ENCODE measurements at places on chromosomes 12 and 14.

DNA sequence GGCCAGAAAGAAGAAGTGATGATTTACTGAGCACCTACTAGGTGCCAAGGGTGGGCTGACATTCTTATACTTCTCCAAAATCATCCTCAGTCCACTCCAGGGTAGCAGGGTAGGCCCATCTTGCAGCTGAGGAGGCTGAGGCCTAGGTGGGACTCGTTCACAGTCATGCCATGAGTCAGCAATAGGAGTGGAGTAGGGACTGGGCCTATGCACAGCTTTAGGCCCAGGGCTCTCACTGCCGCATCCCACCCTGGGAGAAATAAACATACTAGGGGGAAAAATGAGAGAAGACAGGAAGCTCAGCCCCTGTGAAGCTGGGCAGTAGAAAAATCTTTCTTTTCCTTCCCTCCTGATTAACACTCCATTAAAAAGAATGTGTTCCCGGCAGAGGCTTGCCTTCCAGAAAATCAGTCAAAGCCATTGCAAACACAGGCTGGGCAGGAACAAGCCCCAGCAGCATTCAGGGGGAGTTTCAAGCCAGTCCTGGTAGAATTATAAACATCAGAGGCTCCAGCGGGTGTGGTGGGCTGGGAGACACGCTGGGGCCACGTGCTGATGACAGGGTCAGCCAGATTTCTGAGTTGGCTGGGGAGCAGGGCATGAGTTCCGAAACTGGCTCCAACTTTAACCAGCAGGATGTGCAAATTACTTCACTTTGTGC, 1.8 kb downstream of the HSPB8 start:
- DNase-seq = no peak

DNA sequence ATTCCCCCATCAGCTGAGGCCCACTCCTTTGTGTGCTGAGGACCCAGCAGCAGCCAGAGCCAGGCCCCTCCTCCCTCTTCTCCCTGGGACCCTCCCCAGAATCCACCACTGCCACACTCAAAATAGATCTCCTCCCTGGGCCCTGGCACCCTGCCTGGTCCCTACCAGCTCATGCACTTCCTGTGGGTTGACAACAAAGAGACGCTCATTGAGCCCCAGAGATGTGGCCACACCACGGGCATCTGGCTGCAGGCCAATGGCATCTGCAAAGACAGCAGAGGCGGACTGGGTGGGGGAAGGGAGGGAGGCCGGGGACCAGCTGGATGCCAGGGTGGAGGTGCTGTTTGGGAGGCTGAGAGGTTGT, 16.0 kb upstream of the ENDOU start:
- DNase-seq = no peak

DNA sequence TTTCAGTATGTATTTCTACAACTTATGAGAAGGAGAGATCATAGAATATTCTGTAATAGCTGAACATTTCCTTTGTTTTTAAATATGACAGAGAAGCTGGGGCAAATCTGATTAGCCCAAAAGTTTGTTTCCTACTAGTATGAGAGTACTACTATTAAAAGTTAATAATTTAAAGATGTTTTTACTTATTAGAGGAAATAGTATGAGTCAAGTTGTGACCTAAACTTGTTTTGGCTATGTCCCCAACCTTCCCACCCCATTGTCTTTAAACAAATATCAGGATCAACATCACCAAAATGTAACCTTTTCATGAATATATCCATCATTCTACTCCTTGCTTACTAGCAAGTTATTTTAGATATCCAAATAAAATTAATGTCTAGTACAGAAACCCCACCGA, 10.5 kb downstream of the GNPNAT1 start:
- DNase-seq = no peak

GRCh38 chr12:54378796-54379397, 5.6 kb downstream of the ZNF385A start:
- DNase-seq = no peak

DNA sequence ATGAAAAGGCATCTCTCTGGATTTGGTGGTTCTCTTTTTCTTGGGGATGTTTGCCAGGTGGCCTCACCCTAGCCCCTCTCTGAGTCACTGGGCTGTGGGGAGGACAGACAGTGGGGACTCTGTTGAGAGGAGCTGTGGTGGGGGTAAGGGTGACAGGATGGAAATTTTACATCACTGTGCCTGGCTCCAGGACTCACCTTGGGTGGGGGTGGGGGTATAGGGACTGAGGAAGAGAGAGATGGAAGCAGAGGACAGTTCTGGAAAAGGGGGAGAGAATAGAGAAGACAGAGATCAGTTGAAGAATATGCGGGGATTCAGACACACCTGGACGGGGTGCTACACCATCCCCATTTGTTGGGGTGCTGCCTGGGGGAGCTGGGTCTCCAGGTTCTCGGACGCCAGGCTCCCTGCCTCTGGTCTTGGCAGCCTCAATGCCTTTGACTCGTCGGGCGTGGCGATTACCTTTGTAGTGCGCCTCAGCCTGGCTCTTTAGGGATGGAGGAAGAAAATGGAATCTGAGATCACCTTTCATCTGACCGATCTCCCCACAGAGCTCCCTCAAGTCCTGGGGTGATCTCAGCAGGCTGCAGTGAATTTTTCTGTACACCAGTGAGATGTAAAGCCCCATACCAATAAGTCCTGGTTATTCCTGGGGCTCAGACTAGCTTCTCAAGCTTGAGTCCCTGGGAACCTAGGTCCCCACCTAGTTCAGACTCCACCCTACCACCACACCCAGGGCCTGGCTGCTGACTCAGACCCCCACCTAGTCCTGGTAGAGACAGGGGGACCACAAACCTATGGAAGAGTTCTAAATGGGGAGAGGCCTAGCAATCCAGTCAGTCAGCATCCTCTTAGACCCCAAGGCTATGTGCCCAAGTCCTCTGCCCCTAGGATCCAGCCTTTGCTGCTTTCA, 9.6 kb upstream of the GPR84 start:
- no peak for DNase-seq

GRCh38 chr12:89707703-89708564, 704 bp downstream of the ATP2B1 start:
- DNase-seq = no peak

- no peak for DNase-seq
These were observed 51.9 kb upstream of the TBX3 start for GRCh38 chr12:114735680-114736374.

DNA sequence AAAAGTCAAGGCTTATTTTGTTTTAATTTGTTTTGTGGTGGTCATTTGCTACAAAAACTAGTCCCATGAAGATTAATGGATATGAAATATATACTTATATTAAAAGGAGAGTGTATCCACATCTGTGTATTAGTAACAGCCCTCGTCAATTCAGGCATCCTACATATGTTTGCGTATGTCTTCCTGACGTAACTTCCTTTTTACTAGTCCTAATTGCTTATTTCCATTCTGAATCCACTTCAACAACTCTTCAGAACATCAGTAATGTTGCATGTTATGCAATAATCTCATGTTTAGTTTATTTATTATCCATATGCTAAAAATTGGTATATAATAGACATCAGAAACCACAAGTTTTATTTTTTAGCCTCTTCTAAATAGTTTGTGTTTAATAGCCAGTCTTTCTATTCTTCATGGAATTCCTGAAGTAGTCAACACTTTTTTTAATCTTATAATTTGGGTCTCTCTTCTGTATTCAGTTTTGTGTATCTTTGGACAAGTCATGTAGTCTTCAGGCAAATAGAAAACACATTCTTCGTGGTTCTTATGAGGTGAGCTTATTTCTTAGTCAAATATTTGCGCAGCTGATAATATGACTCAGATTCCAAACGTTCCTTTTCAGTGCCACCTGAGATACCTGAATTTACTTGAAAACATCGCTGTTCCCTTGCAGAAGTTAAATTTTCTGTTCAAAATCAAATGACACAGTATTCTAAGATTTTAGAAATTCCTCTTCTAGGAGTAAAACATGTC, 268.6 kb downstream of the CCDC59 start:
- DNase-seq = no peak

- DNase-seq = no peak
These were observed 9.4 kb downstream of the SSPN start for GRCh38 chr12:26204612-26205289.

DNA sequence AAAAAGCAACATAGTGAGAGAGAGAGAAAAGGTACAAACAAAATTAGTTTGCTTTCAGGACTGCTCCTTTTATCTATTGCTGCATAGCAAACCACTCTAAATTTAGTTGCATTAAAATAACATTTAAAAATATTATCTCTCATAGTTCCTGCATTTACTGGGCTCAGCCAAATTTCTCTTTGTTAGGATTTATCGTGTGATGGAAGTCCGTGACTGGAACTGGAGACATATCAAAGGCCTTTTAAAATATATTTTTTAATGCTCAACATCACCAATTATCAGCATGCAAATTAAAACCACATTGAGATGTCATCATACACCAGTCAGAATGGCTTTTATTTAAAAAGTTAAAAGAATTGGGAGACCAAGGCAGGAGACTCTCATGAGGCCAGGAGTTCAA, 107.6 kb upstream of the SYT1 start:
- no peak for DNase-seq

DNA sequence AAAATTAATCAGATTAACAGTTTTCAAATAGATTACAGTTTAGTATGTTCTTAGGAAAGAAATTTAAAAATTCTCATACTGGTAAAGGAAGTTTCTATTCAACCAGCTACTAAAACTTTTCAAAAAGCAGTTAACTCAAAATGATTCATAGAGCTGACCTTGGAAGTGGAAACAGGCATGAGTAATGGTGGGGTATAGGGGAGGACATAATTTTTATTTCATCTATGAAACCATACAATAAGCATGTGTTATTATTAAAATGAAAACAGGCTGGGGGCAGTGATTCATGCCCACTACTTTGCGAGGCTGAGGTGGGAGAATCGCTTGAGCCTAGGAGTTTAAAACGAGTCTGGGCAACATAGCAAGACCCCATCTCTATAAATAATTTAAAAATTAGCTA, 73.0 kb downstream of the DNAI7 start:
- no peak for DNase-seq

DNA sequence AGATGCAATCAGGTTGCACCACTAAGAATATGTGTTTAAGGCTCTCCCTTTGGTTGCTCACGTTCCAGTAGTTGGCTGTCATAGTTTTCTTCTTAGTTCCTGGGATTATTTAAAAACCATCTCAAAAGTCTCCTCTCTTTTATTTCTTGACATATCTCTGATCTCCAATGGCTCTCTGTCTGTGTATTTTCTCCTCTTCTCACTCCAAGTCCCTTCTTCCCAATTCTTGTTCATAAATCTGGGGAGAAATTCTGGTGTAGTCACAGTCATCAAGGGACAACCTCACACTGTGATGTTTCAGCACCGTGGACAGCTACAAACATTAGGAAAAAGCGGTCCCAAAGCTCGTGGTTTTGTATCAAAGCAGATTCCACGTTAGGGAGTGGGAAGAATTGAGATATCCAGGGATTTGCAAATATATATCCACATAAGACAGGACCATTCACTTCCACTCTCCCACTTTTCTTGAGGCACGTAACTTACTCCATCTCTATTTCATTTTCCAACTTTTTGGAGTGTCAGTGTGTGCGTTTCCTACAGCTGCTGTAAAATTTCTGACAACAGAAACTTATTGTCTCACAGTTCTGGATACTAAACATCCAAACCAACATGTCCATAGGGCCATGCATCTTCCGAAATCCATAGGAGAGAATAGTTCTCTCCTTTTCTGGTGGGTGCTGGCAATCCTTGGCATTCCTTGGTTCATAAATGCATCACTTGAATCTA, 80.6 kb upstream of the TMEM233 start:
- DNase-seq = no peak

- DNase-seq = no peak
These were observed 22.9 kb upstream of the CCND2 start for GRCh38 chr12:4250691-4251090.

- DNase-seq = no peak
These were observed 84.3 kb downstream of the PHLDA1 start for GRCh38 chr12:75947156-75947723.

GRCh38 chr12:56816491-56816890, 53.4 kb downstream of the HSD17B6 start:
- no peak for DNase-seq

DNA sequence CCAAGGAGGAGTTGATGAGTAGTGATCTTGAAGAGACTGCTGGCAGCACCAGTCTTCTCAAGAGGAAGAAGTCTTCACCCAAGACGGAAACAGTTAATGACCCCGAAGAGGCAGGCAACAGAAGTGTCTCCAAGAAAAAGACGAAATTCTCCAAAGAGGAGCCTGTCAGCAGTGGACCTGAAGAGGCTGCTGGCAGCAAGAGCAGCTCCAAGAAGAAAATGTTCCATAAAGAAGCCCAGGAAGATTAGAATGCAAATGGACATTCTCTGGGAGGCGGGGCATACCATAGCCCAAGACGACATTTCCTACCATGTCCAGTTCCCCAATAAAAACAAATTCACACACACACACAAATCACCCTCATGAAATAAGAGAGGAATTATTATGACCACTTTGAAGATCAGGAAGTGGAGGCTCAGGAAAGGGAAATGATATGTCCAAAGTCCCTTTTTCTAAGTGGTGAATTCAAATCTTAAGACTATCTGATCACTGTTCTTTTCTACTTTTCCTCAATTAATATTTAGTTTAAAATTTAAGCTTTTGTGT, 131.8 kb downstream of the PAWR start:
- no peak for DNase-seq

DNA sequence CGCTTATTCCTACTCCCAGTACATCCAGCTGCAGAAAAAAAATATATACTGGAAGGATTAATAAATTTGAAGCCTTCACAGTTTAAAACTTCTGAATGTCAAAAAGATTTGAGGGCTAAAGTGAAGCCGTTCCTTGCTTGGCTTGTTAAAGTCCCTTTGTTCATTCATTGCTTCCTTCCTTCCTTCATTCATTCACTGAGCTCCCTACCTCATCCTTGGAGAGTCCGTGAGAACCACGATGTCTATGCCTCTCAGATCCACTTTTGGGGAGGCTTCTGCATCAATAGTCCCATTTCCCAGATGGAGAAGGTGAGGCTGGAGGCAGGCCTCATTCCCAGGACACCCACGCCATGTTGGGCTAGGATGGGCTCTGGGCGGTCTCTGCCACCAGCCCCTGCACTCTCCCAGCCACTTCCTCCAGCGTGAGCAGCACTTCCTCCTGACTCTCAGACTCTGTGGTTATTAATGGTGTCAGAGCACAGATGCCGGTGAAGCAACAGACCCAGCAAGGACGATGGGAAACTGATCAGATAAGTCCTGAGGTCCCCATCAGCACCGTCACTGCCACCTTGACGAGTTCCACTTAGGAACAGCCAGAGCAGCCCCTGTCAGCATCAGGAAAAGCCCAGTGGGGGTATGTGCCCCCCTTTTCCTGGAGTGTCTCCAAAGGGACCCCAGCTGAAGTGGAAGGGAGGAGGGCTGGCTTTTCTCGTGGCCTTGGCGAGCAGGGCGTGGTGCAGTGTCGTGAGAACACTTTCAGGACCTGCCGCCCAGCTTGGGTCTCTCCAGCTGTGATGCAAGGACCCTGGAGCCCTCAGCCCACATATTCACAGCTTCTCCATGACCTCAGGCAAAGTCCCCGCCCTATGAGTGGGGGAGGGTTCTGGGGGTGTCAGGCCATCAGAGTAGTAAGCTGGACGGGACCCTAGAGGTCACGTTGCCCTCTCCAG, 21.2 kb downstream of the ASB2 start:
- DNase-seq = no peak

DNA sequence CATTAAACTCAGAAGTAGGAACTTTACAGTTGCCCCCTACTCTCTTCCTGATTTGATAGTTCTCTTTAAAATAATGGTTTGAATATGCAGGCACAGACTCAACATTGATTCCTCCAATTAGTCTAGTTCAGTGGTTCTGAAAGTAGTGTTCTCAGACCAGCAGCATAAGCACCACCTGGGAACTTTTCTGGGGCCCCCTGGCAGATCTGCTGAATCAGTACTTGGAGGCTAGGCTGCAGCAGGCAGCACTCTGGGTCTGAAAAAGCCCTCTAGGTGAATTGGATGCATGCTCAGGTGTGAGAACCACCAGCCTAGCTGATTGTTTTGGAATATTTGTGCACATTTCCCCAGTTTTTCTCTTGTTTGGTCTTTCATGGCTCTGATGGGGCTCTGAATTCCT, 198.6 kb upstream of the NOS1 start:
- no peak for DNase-seq

Measured in vagina (tissue), 2 donors.